ENCODE measurements at places on chromosomes 2 and 18.

DNA sequence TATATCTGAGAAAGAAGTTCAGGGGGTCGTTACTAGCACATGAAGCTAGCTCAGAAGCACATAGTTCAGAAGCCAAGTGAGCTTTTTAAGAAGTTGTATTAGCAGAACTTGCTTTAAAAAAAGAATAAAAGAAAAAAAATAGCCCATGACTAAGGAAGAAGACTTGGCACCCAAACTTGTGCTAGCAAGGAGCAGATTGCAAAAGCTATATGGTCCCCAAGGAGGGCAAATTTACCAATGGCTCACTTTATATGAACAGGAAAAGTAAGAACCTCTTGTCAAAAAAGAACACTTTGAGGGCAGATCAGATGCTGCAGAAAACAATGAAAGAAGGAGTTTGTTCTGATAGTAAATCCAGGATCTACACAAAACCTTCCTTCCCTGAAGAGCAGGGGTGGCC, 486.5 kb upstream of the ACVR2A start:
- DNase-seq = no peak

DNA sequence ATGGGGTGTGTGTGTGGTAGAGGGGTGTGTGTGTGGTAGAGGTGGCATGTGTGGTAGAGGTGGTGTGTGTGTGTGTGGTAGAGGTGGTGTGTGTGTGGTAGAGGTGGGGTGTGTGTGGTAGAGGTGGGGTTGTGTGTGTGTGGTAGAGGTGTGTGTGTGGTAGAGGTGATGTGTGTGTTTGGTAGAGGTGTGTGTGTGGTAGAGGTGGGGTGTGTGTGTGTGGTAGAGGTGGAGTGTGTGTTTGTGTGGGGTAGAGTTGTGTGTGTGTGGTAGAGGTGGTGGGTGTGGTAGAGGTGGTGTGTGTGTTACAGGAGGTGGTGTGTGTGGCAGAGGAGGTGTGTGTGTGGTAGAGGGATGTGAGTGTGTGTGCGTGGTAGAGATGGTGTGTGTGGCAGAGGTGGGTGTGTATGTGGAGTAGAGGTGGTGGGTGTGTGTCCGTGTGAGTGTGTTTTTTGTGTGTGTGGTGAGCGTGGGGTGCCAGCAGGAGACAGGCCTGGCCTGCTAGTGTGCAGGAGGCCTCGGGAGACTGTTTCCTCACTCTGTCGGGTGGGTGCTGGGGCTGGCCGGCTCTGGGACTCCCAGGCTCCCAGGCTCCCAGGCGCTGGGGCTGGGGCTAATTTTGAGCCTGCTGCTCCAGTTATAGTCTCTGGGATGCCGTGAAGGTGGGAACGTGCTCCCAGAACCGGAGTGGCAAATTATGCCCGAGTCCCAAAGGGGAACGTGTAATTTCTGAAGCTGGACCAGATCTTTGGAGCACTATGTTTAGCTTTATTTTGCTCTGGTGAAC, 165.2 kb downstream of the DYSF start:
- DNase-seq = peak; percentile 22

- DNase-seq = no peak
These were observed 18.9 kb downstream of the SP5 start for GRCh38 chr2:170733798-170734600.

GRCh38 chr2:38155015-38155414, 79.1 kb upstream of the CYP1B1 start:
- no peak for DNase-seq

DNA sequence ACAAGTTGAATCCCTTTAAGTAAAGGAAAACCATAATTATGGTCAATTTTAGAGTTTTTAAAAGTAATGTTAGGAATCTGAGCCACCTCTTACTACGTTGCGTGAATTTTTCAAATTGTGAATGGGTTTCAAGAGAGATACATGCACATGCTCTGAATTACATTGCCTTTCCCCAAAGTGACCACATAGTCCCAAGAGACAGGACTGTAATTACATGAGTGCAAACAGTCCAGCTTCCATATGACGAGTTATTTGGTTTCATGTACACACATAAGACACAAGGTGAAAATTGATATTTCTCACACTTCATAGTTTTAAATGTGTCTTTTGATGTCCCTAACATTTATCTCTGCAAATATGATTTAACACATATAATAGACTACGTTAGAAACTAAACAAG, 850.8 kb downstream of the LRP1B start:
- DNase-seq = no peak

DNA sequence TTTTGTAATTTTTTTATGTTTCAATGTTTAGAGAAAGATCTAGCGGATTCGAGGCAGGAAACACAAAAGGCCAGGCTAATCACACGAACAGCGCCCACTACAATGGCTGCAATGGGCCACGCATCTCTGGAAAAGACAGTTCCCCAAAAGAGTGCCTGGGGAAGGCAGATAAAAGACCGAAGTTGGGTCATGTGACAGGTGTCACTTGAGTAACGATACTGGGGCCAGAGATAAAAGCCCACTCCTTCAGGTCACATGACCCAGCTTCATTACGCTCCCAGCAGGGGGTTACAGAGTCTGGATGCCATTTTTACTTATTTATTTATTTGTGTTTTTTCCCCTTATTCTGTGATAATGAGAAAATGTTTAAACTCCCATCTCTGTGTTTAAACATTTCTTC, 95.4 kb downstream of the CDK15 start:
- no peak for DNase-seq

DNA sequence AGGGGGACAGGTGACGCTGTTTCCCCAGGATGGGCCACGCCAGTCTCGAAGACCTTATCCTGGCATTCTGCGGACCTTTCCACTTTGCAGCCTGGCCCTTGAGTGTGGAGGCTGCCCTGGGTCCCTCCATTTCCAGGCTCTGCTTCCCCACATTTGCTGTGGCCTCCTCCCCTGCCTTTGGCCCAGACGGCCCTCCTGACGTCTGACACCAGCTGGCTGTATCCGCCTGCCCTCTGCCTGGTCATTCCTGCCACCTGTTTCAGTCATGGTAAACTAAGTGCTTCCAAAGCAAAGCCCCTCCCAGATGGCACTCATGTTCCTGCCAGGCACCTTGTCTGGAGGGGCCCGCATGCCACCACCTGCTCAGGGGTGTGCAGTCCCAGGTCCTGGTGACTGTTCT, 95.1 kb downstream of the ASB1 start:
- no peak for DNase-seq

GRCh38 chr2:135818937-135819610, 17.9 kb downstream of the LCT start:
- peak; percentile 24 for DNase-seq

- no peak for DNase-seq
These were observed 33.2 kb downstream of the SPOPL start for GRCh38 chr2:138534791-138535190.

DNA sequence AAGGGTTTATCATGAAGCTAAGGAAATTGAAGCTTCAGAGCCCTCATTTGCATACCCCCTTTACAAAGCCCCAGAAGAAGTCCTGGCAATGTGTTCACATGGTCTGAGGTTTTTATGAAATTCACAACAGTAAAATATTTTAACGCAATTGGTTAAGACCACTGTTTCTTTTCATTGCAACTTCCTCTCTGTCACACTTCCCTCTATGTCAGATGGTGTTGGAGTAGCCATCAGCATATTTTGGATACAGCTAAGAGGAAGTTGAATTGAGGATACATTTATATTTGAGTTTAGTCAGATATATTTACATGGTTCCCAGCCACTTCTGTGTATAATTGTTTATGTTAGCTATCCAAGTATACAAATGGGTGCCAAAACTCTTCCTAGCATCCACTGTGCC, 170.0 kb downstream of the TXNL1 start:
- DNase-seq = no peak

GRCh38 chr2:48414980-48415835, 114.7 kb upstream of the STON1 start:
- no peak for DNase-seq

DNA sequence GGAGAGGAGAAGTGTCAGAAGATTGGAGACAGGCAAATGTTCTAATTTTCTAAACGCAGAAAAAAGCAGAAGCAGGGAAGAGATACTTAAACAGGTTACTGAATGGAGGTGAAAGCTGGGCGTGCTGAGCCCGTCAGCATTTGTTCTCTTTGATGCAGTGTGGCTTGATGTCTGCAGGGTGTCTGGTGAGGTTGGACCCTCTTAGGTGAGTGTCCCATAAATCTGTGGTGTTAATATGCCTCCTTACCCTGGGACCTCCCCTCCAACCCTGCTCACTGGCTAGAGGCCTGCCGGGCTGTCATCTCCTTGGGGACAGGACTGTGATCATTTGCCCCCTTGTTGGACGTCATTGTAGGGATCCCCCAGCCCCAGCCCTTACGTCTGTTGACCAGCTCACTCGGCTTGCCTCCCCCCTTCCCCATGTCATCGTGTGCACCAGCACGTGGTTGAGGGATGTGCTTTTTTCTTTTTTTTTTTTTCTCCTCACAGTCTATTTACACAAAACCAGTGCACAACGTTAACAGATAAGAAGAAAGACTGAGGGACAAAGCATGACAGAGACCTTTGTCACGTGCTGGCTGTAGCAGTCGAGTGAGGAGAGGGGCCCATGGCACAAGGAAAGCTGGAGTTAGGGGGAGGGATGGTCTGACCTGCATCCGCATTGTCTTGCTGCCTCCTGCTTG, 56.4 kb downstream of the NCK2 start:
- DNase-seq = no peak

DNA sequence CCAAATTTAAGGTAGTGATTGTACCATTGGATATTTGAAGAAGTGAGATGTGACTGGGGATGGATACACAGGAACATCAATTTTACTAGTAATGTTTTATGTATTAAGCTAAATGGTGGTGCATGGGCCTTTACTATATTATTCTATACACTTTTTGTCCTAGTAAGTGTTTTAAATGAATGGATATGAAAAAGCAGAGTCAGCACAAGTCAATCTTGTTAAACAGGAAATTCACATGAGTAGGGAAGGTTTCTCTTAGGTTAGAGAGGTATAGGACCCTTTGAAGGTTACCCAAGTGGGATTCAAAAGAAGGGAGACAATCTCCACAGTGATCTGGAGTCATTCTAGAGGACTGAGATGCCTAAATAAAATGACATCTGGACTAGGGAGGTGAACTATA, 71.8 kb upstream of the NCKAP5 start:
- no peak for DNase-seq

DNA sequence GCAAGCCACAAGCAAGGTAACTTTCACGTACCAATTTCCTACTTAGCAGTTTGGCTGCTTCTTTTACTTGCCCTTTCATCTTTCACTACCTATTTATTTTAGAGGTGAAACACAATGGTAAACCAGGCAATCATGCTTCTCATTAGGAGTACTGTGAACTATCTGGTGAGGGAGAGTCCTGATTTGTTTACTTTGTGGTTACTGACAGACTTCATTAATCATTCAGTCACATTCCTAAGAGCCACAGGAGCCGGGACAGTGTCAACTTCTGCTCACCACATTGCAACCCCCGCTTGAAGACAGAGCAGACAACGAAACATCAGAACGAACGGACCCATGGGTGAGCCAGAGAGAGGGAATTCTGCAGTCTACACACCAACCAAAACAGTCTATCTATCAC, 28.8 kb downstream of the TUBB6 start:
- DNase-seq = peak; percentile 41

- no peak for DNase-seq
These were observed 124.3 kb downstream of the XRCC5 start for GRCh38 chr2:216233281-216233995.

GRCh38 chr2:200239216-200239615, 67.3 kb upstream of the SPATS2L start:
- DNase-seq = no peak

GRCh38 chr2:158664987-158665386, 130.1 kb upstream of the DAPL1 start:
- no peak for DNase-seq

GRCh38 chr2:239818086-239818485, 207.1 kb downstream of the NDUFA10 start:
- no peak for DNase-seq

DNA sequence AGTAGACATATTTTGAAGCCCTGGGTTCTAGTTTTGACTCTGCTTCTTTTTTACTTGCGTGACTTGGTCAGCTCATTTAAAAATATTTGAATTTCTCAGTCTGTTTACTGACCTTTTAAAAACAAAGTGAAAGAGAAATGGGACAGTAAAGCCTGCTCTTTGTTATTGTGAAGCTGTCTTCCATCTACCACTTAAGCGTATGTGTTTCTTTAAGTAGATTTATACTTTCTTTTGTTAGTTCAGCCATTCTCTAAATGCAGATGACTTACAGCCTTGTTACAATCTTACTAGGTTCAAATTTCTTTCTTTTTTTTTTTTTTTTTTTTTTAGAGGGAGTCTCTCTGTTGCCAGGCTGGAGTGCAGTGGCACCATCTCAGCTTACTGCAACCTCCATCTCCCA, 79.5 kb downstream of the UBR3 start:
- no peak for DNase-seq

DNA sequence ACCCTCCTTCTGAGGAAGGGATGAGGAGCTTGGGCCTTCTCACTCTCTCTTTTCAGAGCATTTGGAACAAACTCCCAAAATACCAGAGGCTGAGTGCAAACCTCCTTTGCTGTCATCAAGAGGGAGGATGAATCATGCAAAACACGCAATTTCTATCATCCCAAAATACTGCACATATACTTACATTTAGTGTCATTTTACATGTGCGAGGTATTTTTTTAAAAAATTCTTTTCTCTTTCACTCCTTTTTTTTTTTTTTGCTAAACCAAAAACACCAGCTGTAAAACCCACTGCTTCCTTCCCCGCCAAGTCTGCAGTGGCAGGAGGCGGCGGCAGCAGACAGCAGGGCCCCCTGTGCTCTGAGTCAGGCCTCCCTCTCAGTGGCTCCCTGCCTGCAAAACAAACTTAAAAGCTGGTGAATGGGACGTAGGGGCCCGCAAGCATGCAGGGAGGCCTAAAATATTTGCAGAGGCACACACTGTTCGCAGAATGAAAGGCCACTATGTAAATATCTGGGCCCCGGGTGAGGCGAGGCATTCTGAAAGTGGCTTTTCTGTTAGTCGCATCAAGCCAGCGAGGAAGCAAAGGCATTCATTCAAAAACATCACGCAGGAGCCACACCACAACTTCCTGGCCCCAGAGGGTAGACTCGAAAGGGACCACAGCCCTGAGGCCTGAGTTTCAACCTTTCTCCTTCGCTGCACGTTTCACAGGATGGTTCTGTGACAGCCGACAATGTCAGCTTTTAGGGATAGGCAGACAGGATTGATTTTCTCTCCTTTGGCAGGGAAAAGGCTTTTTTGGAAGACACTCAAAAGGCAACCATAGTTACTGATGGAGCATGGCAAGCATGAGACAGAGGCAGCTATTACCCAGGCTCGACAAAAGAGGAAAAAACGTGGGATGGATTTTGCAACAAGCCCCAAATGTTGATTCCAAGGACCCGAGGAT, 73.4 kb downstream of the ACTR2 start:
- no peak for DNase-seq

- no peak for DNase-seq
These were observed 163.8 kb downstream of the WDPCP start for GRCh38 chr2:63424329-63425078.
